ENCODE measurements at places on chromosomes 4 and X.
A peak's percentile ranks its signal among the peaks of the same experiment; 100 is the strongest.

GRCh38 chrX:82041034-82041433, 839.1 kb downstream of the SH3BGRL start:
- no peak for DNase-seq

DNA sequence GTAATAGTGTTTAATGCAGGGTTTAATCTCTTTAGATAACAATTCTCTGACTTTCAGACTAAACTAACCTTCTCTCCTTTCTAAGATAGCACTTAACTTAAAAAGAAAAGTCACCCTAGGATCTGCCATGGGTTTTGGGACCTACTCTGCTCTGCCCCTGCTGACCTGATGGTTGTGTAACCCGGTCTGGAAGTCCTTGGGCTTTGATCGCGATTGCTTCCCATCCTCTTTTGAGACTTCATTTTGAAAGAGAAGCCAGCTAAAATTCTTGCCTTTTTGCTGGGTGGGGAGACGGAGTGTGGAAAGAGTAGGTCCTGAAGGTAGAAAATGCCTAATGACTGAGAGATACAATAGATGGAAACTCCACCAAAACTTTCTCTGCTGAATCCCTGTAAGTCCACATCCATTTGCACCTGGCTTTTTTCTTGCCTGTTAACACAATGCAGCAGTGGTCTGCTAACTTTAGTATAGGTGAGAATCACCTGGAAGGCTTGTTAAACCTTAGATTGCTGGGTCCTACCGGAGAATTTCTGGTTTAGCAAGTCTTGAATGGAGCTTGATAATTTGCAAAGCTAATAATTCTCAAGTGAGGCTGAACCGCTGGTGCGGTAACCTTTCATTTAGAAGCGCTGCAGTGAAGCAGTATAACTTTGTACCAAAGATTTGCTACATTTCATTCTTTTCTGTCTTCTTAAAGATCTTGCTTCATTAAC, 45.6 kb upstream of the CCSER1 start:
- DNase-seq: no peak

- DNase-seq: peak; percentile 13
Measured at GRCh38 chr4:106344647-106344970, 24.0 kb downstream of the GIMD1 start.

- no peak for DNase-seq
Measured at GRCh38 chr4:146498291-146498690, 23.4 kb downstream of the SLC10A7 start.

GRCh38 chr4:170109586-170110284, 20.0 kb upstream of the AADAT start:
- no peak for DNase-seq

DNA sequence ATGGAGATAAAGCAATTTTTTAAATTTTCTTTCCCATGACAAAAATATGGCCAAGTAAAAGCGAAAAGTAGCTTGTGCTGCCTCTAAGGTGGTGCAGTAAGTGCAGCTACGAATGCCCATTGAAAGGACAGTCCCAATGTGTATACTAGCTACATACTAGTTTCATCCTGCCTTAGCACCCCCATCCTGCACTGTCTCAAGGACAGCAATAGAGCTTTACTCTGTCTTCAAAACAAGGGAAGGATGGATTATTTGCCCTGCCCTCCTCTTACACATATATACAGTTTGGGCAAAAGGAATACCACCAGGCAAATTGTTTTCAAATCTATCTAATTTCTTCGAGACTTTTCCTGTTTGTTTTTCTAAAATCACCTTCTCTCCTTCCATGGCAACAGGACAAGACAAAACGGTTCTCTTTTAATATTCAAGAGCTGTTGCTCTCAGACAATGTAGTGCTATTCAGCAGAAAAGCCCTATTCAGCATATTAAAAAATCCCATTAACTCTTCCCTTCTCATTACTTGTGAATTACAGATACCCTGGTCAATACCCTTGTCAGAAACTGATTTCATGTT, 75.1 kb upstream of the SLC7A11 start:
- no peak for DNase-seq

DNA sequence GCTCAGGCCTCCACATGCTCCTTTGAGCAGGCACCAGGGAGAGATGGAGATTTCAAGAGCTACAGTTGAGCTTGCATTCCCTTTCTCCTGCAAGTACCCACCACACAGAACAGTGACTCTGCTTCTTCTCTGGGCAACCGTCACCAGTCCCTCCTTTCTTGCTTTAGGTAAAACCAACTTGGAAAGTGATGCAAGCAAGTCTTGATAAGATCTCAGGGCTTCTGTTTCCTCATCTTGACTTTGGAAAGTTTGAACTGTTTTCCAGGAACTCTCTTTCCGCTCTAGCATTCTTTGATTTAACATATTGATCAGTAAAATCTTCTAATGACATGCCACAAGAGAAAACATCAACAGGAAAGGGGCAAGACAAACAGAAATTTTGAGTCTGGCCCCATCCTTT, 73.7 kb downstream of the USP46 start:
- DNase-seq: no peak

- no peak for DNase-seq
Measured at GRCh38 chr4:1759170-1759817, 33.8 kb upstream of the FGFR3 start.

- no peak for DNase-seq
Measured at GRCh38 chrX:19964017-19964710, 26.7 kb downstream of the BCLAF3 start.

GRCh38 chr4:108276690-108277089, 108.0 kb upstream of the LEF1 start:
- DNase-seq: no peak

- DNase-seq: no peak
Measured at GRCh38 chr4:165631912-165632311, 241.1 kb upstream of the TLL1 start.

DNA sequence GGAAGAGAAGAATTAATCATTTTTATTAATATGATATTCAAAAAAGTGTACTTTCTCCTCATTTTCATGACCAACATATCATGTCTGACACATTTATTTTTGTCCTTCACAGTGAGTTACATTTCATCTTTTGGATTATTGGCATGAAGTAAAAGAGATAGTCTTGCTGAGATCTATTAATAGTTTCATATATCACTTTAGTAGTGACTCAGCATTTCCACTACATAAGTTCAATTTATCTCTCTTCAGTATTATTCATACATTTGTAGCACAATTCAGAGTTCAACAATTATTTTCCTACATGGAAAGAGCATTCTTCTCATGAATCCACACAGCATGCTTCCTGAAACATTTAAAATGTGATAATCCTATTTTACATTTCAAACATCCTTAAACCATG, 1461.1 kb downstream of the TECRL start:
- no peak for DNase-seq

DNA sequence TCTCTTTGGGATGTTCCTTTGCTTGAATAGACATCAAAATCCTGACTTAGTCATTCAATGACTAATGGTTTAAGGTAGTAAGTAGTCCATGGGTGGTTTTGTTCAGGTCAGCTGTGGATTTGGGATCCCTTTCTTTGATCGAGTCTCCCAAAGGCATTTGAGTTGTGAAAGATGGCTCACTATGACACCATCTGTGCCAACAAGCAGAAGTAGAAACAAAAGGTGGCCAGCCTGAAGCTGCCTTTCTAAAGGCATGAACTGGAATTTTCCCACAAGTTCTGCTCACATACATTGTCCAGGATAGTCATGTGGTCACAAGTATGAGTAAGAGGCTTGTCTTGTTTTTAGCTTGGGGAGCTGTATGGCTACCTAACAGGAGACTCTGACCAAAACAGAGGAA, 129.9 kb downstream of the CCNG2 start:
- no peak for DNase-seq

GRCh38 chrX:21382715-21383114, 8.5 kb downstream of the CNKSR2 start:
- no peak for DNase-seq

GRCh38 chr4:1086011-1086410, 27.4 kb downstream of the RNF212 start:
- no peak for DNase-seq

GRCh38 chr4:38242822-38243387, 282.7 kb downstream of the PTTG2 start:
- DNase-seq: no peak

- no peak for DNase-seq
Measured at GRCh38 chrX:48683411-48683982, at the start of gene WAS. TSS of gene WAS (plus strand) at chrX:48683799. CDS start at chrX:48683854, 55 bp downstream.

- DNase-seq: no peak
Measured at GRCh38 chr4:173325007-173325736, 9.0 kb downstream of the HMGB2 start.

- DNase-seq: no peak
Measured at GRCh38 chrX:13764765-13765164, 30.2 kb downstream of the OFD1 start.

GRCh38 chr4:169051761-169052593, 41.9 kb upstream of the CBR4 start:
- DNase-seq: no peak

DNA sequence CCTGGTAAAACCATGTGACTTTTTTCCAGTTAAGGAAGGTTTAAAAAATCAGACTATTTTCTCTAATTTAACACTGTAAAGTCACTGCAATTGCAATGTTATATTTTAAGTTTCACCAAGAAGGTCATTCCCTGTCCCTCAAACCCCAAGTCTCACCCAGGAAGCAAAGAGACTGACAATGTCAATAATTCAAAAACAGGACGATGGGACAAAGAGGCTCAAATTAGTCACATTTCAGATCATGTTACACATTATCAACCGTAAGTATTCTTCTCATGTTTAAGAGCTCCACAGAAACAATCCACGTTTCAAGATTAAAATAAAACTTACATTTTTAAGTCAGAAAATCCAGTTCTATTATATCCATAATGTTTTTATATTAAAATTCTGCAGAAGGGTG, 13.2 kb downstream of the SHISA3 start:
- no peak for DNase-seq
